ENCODE measurements at places on chromosomes 3 and 15.

DNA sequence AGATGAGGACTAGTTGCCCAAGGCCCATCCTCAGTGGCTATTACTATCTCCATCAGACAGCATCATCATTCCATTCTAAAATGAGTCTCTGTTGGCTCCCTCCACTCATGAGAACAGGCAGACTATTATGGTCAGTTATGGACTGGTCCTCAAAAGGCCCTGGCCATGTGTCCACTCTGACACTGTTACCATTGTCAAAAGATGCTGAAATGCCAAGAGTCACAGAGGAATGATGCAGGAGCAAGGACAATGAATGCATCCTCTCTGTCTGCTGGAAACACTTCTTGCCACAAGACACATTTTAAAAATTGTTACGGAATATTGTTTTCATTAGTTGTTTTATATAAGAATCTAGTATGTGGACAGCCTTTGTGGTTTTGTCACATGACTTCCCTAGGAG is 53.3 kb upstream of the STT3B start:
- no peak for DNase-seq

GRCh38 chr3:176378789-176379188 is 818.5 kb downstream of the TBL1XR1 start:
- DNase-seq, result no peak

DNA sequence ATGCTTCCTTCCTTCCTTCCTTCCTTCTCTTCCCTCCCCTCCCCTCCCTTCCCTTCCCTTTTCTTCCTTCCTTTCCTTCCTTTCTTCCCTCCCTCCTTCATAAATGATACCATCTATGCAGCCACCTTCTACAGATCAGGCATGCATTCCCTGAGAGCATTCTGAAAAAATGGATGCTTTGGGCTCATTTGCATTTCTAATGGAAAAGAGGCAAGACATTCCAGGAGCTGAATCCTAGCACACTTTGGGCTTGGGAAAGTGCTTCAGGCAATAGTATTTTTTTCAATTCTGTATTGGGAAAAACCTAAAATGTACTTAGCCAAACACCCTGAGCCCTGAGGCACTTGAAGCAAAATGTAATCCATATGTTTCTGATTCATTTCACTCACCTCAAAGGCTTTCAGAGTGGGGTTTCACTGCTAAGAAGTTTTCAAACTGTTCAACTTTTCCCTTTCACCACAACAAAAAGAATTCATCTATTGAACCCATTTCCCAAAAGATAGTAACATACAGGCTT is 220.1 kb upstream of the RORA start:
- no peak for DNase-seq

DNA sequence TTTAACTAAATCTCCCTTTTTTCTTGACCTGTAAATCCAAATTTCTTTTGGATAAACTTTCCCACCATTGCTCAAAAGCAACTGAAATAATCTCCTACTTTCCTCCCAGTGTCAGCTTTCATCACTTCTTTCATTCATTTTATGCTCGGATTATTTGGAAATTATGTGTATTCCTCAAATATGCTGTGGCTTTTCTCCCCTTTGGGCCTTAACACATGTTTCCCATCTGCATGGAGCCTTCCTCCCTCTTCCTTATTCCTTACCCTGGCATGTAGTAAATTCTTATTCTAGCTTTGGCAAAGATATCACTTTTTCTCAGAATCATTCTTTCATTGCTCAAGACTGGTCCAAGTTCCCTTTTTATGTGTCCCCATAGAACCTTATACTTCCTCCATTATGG is 41.8 kb upstream of the TUSC7 start:
- DNase-seq, result no peak

DNA sequence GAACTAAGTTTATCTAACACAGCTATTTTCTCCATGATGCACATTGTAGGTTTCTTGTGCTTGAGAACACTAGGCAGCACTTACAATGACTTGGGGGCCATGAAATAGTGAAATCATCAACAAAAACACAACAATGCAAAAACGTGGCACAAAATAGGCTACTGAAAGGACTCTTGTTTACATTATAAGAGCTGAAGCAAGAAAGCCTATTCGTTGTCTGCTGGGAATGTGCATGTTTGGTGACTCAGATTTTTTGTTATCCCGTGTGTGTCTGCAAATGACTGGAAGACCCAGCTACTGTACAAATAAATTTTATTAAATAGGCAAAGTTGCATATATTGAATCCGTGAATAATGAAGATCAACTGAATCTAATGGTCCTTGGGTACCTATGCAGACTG is 85.0 kb downstream of the TCF12 start:
- no peak for DNase-seq

DNA sequence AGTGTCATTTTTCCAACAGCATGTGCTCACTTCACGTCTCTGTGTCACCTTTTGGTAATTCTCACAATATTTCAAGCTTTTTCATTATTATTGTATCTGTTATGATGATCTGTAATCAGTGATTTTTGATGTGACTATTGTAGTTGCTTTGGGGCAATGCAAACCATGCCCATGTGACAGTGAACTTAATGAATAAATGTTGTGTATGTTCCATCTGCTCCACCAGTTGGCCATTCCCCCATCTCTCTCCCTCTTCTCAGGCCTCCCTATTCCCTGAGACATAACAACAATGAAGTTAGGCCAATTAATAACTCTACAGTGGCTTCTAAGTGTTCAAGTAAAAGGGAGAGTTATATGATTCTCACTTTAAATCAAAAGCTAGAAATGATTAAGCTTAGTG is 32.5 kb upstream of the TBC1D23 start:
- DNase-seq, result no peak

DNA sequence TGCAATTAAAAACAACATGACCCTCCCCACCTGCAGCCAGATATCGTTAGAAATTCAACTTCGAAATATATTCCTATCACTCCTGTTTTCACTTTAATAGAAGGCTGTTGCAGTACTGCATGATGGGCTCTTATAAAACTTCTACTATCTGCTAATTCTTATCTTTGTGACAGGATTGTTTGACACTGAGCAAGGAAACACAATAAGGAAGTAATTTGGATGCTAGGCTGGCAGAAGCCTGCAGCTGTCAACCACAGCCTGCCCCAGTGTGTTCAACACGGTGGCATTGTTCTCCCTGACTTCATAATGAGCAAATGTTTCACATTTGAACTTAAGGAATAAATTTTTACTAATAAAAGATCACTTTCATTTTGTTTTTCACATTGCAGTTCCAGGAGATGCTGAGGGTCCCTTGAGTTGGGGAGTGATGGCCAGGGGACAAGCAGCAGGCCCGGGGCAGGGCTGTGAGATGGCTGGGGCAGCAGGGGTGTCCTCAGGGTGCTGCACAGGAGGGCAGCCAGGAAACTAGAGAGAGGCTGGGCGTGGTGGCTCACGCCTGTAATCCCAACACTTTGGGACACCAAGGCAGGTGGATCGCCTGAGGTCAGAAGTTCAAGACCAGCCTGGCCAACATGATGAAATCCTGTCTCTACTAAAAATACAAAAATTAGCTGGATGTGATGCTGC is 64.8 kb upstream of the SEC61A1 start:
- no peak for DNase-seq

DNA sequence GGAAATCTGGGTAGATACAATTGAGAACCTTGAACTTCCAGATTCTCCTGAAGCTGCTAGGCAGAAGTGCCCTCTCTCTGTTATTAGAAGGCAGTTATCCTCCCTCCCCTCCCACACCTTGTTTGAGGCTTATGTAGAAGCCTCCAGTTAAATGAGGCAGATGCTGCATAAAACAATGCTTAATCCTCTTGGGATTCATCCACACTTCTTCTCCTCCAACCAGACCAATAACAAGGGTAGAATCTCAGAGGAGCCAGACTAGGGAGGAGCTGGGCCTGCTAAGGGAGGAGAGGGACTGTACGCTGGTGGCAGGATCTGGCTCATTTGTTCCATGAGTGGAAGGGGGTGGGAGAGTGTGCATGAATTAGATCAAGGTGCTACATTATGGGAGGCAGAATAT is 88.3 kb upstream of the PRR23C start:
- DNase-seq, result no peak

DNA sequence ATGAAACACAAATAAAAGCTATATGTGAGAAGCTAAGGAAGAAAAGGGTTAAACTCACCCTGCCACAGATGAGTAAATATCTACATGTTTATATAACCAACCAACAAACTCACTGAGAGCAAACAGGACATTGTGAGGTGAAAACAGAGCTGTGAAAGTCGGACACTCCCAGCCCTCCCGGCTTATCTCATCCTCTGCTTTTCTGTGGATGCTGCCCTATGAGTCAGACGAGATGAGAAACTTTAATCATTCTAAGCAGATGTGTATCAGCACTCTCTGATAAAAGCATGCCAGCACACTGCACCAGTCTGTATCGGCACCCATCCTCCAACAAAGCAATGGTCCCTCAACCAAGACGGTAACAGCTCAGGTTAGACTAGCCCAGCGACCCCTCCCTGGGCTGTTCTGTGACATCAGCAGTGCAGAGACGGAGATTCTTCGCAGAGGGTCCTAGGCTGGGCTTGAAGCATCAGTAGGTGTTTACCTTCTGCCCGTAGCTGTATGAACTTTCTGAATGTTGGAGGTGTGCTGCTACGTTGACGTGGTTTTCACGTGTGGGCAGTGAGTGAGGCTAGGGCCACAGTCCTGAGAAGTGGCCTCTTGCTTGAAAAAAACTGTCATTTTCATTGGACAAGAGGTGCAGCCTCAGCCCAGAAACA is 119.8 kb upstream of the ALDH1A3 start:
- DNase-seq, result no peak

GRCh38 chr3:52854013-52854412 is 19.2 kb upstream of the MUSTN1 start:
- DNase-seq, result no peak

DNA sequence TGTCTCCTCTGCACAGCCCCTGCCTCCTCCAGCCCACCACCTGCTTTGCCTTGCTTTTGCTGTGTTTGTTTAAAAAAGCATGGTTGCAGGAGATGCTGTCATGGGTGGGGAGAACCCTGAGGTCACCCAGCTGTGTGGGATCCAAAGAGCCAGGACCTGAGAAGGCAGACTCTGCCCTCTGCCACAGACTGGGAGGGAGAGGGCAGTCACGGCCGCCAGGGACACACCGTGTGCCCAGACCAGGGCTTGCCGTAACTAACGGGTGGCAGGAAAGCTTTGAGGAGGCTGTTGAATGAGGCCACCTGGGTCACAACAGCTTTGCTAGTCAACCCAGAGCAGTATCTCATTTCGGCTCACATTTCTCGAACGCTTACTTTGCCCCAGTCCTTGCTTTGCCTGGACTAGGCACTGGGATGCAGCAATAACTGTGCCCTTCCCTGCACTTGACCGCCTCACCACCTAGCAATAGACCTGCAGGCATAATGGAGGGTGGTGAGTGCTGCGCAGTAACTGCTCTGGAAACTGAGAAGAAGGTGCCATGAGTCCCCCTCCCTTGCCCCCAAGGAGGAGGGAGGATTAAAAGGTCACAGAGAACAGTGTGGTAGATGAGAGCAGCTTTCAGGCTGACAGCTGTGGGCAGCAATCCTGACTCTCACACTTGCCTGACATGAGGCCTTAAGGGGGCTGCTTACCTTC is 55.0 kb upstream of the CTDSPL start:
- no peak for DNase-seq

- DNase-seq, result no peak
Measured at GRCh38 chr3:150729682-150730360, 26.1 kb upstream of the ERICH6 start.

DNA sequence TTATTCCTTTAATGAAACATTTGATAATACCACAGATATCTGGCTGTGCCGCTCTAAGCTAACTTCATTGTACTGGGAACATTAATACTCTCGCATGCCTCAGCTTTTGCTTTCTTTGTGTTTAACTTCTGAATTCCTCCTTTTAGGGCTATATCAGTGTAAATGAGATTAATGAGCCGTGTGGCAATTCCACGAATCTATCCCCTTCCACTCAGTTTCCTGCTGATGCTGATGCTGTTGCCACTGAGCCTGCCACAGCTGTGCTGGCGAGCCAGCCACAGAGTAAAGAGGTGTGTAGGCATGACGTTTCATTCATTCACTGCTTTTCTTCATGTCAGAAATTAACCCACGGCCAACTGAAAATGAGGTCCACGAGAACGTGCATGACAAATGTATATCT is 30.0 kb upstream of the ABHD10 start:
- no peak for DNase-seq

- no peak for DNase-seq
Measured at GRCh38 chr15:32747921-32748342, 30.1 kb downstream of the GREM1 start.

DNA sequence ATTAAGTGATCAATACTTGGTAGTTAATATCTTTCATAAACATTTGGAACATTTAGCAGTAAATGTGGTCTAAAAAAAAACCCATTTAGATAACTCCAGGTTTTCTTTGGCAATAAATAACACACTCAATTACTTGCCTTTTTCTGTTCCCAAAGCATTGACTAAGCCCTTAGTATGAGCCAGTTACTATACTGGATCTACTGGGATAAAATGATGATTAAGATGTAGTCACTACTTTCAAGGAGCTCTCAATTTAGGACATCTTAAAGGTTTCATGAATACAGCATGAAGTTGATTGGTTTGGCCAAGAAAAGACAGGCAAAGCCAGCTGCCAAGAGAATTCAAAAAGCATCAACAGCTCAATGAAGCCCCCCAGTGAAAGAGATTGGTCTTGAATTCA is 250.9 kb downstream of the EPHA3 start:
- no peak for DNase-seq

DNA sequence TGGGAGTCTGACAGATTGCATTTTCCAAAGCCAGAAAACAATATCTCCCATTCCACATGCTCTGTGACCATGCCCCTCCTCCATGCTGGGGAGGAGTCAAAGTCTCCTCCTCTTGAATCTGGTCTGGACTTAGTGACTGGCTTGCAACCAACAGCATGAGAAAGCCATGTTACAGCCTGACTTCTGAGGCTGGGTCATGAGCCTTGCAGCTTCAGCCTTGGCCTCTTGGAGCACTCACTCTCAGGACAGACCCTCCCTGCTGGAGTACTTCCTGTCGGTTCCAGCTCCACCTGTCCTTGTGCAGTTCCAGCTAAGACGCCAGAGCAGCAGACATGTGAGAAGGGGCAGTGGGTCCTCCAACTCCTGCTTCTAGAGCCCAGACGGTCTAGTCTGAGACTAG is 49.7 kb upstream of the RBSN start:
- DNase-seq, result no peak

DNA sequence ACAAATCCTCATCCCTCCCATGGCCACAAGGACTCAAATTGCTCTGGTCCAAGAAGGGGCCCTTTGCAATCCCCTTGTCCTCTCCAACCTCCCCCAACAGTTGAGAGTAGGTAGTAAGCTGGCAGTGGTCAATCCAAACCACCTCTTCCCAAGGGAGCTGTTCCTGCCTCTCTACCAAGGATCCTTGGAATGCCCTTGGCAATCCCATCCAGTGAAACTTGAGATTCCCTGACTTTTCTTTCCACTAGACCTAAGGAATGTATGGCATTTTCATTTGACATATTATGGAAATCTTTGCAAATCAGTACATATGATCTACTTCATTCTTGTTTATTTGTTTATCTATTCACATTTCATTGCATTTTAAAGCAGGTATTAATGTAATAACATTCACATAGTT is 4.8 kb upstream of the RBP2 start:
- DNase-seq, result no peak

DNA sequence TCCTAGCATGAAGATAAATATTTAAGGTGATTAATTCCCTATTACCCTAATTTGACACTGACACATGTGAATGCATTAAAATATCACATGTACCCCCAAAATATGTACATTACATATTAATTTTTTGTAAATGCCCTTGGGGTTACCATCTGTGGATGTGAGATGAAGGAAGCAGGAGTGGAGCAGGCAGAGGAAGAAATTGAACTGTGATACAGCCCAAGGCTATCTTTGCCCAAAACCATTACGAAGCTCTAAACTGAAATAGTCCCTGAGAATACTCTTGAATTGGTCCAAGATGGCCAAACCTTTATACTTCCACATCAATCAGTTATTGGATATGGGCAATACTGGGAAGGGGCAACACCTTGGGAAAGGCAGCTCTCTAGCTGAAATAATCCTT is 105.0 kb downstream of the CLASP2 start:
- no peak for DNase-seq

Measured in posterior cingulate gyrus (tissue), 11 donors.